ENCODE measurements at places on chromosomes 1 and 21.

GRCh38 chr1:93871366-93871765 is 7.6 kb downstream of the DNTTIP2 start:
- no peak for DNase-seq

GRCh38 chr21:41610042-41610839 is 102.3 kb upstream of the TMPRSS2 start:
- peak; percentile 58 for DNase-seq

DNA sequence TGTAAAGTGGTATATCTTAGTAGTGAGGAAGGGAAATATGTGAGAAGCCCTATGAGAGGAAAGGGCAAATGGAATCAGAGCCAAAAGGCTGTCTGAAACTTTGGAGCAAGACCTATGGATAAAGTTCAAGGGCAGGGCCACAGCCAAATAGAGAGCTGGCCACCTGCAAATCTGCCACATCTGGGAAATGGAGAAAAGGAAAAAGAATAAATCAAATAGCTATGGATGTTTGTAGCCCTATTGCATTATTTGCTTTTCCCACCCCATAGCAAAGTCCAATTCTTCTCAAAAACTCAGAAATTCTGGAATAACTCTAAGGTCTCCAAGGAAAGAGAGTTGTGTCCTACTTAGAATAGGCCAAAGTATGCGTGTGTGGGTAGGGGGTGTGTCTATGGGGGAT is 4.0 kb upstream of the HLX start:
- DNase-seq = no peak

GRCh38 chr1:68442006-68442405 is 7.7 kb downstream of the RPE65 start:
- no peak for DNase-seq

DNA sequence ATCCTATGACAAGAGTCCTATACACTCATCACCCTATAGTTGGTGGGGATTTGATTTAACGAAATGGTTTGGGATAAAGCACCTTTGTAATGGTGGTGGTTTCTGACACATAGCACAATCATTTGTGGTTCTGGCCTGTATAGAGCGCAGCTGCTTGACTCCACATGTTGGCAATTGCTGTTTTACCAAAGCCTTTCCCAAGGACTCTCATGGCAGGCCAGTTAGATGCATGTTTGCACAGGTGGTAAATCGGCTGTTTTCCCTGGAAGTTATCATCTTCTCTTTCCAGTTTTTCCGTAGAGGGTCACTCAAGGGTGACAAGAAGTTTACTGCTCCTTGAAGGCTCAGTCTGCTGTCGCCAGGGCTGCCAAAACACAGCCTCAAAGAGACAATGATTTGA is 17.1 kb upstream of the XPR1 start:
- DNase-seq = no peak

All from left renal cortex interstitium (tissue), 4 donors.